ENCODE measurements at places on chromosomes 11 and 22. TPM values are rescaled to one million over a fixed set of nuclear protein-coding genes. Genes with fewer than 3 reads are reported as not detected.

- DNase-seq: no peak
Observed at GRCh38 chr11:41081756-41082285, 377.6 kb downstream of the LRRC4C start.

GRCh38 chr22:33896575-33897447 lies 23.5 kb downstream of the LARGE1 start:
- no peak for DNase-seq

DNA sequence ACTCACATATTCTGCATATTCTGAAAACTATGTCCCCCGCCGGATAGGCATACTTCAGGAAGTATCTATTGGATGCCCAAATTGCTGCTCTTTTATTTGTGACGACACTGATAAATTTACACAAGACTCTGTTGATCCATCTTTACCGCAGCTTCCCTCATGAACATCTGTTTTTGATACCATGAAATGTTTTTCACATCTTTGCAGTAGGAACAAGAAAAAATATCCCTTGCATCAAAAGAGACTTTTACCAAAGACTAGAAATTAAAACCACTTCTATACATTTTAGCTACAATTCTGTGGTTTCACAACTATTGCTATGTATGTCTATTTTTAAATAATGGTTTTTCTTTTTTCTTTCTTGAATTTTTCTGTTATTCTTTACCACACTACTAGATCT lies 15.3 kb downstream of the POU2AF2 start:
- no peak for DNase-seq

GRCh38 chr11:5007561-5007960 lies 12.9 kb downstream of the OR51L1 start:
- no peak for DNase-seq

DNA sequence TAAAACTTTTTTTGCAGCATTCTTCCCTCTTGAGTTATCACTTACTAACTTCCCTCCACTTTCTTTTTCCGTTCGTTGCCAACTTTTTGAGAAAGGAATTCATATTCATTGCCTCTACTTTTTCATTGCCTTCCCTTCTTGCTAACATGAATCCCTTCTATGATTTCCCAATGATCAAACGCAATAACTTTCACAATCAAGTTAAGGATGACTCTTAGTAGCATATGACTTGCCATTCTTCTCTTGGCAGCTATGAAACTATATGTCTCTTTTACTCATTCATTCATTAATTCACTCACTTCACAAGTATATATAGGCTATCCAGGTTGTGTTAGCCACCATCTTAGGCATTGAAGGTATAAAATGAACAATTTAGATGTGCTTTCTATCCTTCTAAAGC lies 16.6 kb upstream of the ARHGAP20 start:
- DNase-seq: no peak

DNA sequence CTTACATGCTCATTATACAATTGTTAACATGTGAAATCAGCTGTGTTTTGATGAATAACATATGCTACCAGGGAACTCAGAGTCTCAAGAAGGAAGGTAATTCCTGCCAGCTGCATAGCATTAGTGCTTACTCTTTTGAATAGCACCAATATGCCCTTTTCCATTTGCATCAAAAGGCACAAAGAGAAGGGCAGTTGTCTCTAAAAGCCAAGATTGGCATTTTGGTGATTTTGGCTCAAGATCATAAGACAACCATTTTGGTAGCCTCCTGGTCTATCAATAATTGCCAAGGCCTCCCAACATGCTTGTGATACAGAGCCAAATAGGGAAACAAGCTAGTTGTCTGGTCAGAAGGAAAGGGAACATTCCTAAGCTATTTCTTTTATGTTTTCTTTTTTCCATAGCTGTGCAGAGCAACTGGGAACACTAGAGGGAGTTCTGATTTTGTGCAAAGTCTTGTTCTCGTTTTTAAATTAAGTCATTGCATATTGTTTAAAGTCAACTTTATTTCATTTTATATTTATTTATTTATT lies 416.7 kb upstream of the CHORDC1 start:
- peak; percentile 13 for DNase-seq

- DNase-seq: no peak
Observed at GRCh38 chr11:102488208-102488607, 35.6 kb upstream of the TMEM123 start.

The MYOD1 gene
- polyA plus RNA-seq: 71.6 TPM

The SBF2 gene
- polyA plus RNA-seq: 18.8 TPM

The MUC6 gene
- 0.25 TPM for polyA plus RNA-seq

The SLC37A2 gene
- polyA plus RNA-seq: 2.3 TPM
